ENCODE measurements at places on chromosomes 12 and 14.

DNA sequence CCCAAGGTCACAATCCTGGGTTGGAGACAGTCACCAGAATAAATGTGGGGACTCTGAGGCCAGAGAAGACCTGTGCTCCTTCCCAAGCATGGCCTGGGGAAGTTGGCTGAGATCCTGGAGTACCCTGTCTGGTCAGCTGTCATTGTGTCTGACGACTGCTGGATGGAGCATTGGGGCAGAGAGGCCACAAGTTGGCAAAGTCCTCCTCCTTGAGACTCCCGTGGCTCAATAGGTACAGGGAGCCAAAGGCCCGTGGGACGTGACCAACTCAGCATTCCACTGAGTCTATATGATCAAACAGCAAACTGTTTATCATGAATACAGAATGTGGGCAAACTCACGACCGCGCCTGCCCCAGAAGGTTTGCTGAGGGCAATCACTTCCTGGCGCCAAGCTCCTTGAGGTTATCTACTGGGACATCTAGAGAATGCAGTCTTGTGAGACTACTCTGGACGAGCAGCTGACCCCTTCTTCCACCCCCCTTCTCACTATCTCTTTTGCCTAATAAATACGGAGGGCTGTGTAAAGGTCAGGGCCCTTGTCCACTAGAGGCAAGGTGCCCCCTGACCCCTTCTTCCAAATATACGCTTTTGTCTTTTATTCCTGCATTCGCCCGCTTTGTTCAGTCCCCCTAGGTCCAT lies 14.3 kb upstream of the SLC10A1 start:
- DNase-seq: no peak

- no peak for DNase-seq
These were observed 467.8 kb downstream of the MDGA2 start for GRCh38 chr14:47207617-47208016.

GRCh38 chr14:74140374-74140850 lies 55.7 kb downstream of the LIN52 start:
- peak; percentile 83 for DNase-seq

GRCh38 chr14:68973639-68974038 lies 5.5 kb downstream of the ACTN1 start:
- DNase-seq: no peak

GRCh38 chr12:15757553-15758255 lies 31.5 kb downstream of the EPS8 start:
- no peak for DNase-seq

- no peak for DNase-seq
These were observed 36.8 kb downstream of the ANKRD9 start for GRCh38 chr14:102472791-102473150.

DNA sequence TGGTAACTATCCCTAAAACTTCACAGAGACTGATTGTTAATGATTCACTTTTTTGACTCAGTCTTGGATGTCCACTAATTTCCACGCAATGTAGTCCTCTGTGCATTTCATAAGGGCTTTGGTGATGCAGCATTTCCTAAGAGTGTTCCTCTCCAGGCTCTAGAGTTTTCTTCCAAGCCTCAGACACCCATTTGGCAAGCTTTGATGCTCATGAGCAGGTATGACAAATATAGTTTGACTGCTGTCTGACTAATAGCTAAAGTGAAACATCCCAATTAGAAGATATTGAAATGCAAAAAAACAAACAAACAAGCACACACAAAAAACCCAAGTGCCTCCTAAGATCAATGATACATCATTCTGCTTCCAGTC lies 1.5 kb upstream of the VAMP1 start:
- DNase-seq: no peak

- no peak for DNase-seq
These were observed 3.8 kb upstream of the TAS2R10 start for GRCh38 chr12:10829994-10830393.

DNA sequence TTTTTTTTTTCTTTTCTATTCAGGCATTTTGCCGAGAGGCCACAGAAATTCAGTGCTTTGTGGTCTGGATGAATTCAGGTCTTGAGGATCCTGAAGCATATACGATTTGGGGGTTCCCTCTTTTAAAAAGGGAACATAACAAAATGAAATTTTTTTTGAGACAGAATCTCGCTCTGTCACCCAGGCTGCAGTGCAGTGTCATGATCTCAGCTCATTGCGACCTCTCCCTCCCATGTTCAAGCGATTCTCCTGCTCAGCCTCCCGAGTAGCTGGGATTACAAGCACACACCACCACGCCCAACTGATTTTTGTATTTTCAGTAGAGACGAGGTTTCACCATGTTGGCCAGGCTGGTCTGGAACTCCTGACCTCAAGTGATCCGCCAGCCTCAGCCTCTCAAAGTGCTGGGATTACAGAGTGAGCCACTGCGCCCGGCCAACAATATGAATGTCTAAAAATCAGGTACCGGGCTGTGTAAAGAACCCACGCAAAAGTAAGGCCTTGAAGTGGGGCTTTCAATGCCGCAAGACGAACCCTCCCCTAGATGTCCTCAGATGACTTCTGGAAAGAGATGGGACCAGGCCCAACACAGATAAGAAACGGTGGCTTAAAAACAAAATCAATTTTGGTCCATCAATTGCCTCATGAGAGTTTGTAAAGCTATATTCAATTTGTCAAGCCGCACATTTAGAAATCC lies 30.0 kb downstream of the TESC start:
- DNase-seq: no peak

GRCh38 chr12:89414851-89415250 lies 62.5 kb upstream of the DUSP6 start:
- DNase-seq: no peak

- DNase-seq: no peak
These were observed 264.1 kb downstream of the TTC8 start for GRCh38 chr14:89088530-89088929.

DNA sequence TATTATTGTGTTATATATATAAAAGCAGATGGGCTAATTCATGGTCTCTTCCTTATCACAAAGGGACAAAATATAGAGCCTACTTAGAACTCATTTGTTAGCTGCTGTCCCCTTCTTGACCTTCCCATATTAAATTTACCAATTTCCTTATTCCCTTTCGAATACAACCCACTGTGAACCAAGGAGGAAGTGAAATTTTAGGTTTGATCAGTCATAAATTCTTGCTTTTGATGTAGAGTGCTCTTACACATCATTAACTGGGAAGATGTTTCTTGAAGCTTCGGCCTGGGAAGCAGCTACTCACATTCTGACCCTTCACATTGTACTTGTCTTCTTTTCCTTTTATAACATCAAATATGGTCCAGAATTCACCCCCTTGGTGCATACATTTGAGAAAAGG lies 579.0 kb downstream of the LRFN5 start:
- no peak for DNase-seq

- no peak for DNase-seq
These were observed 1057.5 kb downstream of the LRFN5 start for GRCh38 chr14:42664190-42664589.
